Mesenteric fat pad (tissue), 1 donor: ENCODE measurements at places on chromosomes 11 and 22.

GRCh38 chr11:133541021-133541719, 8.9 kb upstream of the OPCML start:
- no peak for DNase-seq

- DNase-seq: no peak
These were observed 1.3 kb upstream of the INSC start for GRCh38 chr11:15113381-15113780.

GRCh38 chr11:76598426-76598839, 72.1 kb downstream of the LRRC32 start:
- no peak for DNase-seq

- DNase-seq: no peak
These were observed 43.0 kb upstream of the SEPTIN5 start for GRCh38 chr22:19671316-19671715.

DNA sequence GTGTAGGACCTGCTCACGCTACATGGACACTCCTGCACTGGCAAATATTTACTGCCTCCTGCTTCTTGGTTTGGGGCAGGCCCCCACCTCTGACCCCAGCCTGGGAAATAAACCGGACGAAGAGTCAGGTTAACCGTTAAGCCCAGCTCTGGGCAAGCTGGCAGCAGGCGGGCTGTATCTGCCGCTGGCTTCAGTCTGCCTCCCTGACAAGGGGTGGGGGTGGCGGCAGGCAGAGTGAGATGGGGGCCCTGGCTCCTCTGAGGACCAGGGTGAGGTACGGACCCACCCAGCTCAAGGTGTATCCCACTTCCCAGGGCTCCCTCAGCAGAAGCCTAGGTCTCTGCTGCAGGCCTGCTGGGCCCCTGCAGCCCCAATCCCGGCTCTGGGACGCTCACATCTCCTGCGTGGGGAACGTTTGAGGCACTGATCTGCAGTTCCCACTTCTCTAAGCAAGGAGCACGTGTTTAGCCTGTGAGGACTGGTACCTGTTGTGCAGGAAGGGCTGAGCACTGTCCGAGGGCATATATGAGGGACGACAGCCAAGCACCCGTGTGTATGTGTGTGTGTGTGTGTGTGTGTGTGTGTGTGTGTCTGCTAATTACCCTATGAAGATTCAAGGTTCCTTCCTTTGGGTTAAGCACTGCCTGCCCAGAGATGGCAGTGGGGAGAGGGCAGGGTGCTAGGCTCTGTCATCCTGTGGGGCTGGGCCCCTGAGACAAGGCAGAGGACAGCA, 1.1 kb upstream of the LRRC75B start:
- no peak for DNase-seq

- no peak for DNase-seq
These were observed 89.7 kb upstream of the CARD18 start for GRCh38 chr11:105229257-105229656.

- no peak for DNase-seq
These were observed 111.6 kb downstream of the CEP164 start for GRCh38 chr11:117439256-117439655.

GRCh38 chr11:93935826-93936225, 85.3 kb upstream of the HEPHL1 start:
- DNase-seq: no peak

GRCh38 chr22:29225422-29226090, 19.9 kb downstream of the EMID1 start:
- no peak for DNase-seq

DNA sequence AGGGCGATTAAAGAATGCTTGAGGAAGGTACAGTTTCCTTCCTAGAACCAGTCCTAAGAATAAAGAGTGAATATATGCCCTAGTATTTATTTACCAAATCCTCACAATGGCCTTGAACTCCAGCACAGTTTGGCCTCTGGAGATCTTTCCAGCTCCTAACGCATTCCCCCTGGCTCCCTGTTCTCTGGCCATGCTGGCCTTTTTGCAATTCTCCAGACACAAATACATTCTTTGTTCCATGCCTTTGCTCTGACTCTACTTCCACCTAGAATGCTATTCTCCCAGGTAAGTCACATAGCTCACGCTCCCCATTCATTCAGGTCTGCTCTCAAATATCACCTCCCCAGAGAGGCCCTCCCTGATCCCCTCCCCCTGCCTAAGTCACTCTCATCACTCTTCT, 3.7 kb upstream of the DGKZ start:
- no peak for DNase-seq

DNA sequence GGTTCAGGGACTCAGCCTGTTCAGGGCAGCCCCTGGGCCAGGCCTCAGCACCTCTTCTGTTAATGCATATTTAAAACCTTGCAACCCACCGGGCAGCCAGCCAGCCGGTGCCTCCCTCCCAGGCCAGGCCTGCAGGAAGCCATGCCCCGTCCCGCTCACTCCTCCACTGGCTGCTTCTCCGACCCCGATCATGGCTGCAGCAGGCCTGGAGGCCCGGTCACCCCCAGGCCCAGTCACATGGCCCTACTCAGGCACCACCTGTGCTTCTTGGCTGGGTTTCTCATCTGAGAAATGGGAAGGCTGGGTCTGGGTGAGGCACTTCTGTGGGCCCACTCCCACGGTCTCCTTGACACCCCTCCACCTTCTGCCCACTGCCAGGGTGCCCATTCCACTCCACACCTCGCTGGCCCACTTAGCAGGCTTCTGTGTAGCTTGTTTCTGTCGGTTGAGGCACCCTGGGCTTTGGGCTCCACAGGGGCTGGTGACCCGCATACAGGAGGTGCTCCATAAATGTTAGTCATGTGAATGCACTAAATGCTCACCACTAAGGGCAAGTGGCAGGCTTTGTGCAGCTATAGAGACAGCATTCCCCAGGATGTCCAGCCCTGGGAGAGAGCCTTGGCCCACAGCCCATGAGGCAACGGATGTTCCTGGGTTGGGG, 11.4 kb downstream of the RTN4R start:
- no peak for DNase-seq

DNA sequence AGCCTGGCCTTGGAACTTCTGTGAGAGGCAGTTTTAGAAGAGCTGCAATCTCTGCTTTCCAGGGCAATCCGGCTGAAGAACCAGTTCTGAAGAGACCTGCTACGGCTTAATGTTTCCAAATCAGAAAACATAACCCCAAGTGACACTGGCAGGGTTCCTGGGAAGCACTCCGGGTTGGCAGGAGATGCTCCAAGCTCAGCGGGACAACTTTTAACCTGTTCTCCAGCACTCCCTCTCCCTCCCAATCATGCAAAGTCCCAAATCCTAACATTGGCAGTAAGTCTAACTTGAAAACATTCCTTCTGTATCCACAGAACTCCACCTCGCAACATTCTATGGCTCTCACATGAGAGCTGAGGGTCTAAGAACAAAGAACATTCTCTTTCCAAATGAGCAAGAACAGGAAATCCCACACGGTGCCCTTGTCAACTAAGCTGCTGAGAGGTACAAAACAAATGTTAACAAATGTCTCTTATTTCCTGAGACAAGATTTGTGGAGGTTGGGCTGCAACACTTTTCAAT, 48.5 kb upstream of the MN1 start:
- no peak for DNase-seq

- no peak for DNase-seq
These were observed 134.3 kb downstream of the NECTIN1 start for GRCh38 chr11:119594639-119595249.
